SK-N-SH treated with all-trans-retinoic acid at 6 μM for 48 hours (cell line): ENCODE measurements at places on chromosomes 3 and 15.

DNA sequence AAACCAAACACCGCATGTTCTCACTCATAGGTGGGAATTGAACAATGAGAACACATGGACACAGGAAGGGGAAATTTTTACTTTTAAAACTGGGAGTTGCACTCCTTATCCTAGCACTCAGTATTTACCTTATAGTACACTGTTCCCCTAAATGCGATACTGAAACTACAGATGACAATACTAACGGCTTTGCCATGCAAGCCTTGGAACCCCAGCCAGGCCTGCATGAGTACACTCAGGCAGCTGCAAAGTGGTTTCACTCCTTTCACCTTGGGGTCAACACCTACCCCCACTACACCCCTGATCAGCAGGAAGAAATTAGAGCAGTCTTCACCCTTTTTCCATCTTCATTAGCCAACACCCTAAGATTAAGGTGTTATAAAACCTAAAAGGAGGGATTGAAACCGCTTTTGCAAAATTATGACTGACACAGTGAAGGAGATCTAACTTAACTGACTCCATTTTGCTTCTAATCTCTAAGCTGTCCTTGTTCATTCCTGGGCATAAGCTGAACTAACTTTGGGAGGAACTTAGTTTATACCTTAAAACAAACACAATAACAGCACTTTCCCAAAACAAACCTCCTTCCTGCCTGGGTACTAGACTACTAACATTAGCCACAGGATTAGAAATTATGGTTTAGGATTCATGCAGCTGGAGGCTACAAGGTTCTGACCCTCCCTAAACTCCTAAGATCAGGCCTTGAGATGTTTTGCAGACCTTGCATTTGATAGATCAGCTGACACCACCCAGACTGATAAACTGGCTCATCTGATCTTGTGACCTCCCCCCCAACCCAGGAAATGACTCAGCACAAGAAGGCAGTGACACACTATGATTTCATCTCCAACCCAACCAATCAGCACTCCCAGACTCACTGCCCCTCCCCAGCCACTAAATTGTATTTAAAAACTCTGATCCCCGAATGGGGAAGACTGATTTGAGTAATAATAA lies 452.1 kb upstream of the PPP2R3A start:
- peak; percentile 40; the same call in 1 of the 3 replicates for ATAC-seq

- no peak for ATAC-seq
Observed at GRCh38 chr3:123833398-123833785, 50.7 kb downstream of the MYLK start.

GRCh38 chr3:10722911-10723310 lies 93.1 kb upstream of the SLC6A11 start:
- ATAC-seq = no peak

GRCh38 chr3:15743587-15744009 lies 54.2 kb downstream of the ANKRD28 start:
- peak; percentile 51 for ATAC-seq

DNA sequence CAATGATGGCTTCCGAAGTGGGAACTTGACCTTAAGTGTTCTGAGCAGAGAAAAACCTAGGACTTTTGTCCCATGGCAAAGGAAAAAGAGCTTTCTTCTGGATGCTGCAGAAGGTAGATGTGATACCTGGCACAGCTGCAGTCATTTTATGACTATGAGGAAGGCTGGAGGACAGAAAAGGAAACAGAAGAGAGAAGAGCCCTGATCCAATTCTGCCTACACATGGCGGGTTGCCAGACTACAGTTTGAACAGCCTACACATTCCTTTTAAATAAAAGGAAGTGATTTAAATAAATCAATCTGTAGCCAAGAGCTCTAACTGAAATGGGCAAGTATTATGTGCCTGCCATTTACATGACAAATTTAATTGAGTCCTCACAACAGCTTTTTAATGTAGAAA lies 43.6 kb upstream of the CHRNB4 start:
- ATAC-seq = no peak
